Cardiac septum (tissue), 1 donor: ENCODE measurements at places on chromosomes 16 and 17. TPM values are rescaled to one million over a fixed set of nuclear protein-coding genes. Genes with fewer than 3 reads are reported as not detected.

Gene TERB1
- total RNA-seq = not detected

Gene KRTAP17-1
- total RNA-seq = not detected

DNA sequence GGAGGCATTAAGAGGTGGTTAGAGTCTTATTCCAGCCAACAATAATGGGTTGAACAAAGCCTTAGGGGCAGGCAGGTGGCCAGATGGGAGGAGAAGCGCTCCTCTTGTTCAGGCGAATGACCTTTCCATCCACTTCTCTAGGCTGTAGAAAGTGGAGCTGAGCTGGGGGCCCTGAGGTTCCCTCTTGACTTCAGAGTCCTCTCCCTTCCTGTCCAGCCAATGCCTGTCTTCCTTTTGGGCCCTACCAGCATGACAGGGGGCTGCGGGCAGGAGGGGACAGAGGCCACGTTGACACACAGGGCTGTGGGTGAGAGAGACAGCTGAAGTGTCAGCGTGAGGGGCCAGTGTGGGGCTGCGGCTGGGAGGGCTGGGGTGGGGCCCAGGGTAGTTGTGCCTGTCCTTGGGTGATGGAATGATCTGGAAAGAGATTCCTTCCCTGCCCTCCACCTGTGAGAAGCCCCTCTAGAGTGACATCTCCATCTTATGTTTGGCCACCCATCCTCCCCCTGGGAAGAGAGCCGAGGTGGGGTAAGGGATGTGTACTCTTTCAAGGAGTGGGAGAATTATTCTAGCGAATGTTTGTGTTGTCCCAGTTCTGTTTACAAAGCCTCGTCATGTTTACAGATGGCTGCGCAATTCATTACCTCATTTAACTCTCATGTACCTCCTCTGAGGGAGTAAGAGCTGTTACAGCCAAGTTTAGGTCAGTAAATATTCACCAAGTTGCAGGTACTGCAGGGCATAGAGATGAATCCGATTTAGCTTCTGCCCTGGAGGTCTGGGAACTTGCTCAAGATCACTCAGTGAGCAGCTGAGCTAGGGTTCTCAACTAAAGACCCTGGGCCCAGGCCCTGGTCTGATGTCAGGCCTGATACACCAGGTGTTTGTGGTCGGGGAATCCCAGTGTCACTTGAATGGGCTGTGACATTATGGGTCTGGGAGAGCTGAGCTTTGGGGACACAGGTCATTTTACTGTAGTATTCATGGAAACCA lies 3.3 kb downstream of the ERBB2 start:
- DNase-seq = no peak

GRCh38 chr16:73255031-73255430 lies 207.1 kb upstream of the ZFHX3 start:
- DNase-seq = no peak
